ENCODE measurements at places on chromosomes 13 and 19.

DNA sequence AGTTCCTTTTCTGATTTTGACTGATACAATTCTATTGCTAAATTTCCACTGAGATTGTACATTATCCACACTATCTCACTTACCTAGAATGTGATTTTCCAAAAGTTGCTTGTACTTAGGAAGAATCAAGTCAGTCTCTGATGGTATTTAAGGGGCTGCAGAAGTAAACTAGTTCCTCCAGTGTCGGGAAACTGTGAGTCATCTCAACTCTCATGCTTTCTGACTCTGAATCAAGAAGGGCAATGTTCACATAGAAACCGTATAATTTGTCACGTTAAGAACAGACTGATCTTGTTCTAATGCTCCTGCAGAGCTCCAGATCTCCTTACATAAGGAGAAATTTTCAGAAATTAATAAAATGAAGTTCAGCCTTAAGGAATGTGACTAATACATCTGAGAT is 369.3 kb downstream of the KLF5 start:
- DNase-seq, result no peak

- DNase-seq, result no peak
Measured at GRCh38 chr13:106113796-106114195, 421.7 kb downstream of the EFNB2 start.

- no peak for DNase-seq
Measured at GRCh38 chr19:30069535-30070197, 127.6 kb downstream of the URI1 start.

- DNase-seq, result no peak
Measured at GRCh38 chr19:7152568-7152967, 83.1 kb downstream of the ZNF557 start.

DNA sequence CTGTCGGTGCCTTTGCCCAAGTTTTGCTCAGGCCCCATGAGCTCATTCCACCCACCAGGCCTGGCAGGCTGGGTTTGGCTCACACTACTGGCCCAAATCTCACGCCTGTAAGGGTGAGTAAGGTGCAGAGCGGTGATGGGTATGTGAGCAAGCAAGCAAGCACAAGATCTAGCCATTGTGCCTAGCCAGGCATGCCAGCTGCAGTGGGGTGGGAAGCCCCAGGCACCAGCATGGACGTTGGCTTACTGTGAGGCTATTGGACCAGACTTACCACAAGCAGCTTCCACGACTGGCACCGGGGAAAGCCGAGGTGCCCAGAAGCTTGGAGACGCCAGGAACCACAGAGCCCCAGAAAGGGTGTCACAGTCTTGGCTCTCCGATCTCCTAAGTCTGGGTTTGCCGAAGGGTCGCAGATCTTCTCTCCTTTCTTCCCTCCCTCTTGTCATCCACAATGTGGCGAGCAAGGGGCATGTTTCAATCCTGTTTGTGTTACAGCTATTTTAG is 2659.4 kb upstream of the PCDH20 start:
- DNase-seq, result no peak

DNA sequence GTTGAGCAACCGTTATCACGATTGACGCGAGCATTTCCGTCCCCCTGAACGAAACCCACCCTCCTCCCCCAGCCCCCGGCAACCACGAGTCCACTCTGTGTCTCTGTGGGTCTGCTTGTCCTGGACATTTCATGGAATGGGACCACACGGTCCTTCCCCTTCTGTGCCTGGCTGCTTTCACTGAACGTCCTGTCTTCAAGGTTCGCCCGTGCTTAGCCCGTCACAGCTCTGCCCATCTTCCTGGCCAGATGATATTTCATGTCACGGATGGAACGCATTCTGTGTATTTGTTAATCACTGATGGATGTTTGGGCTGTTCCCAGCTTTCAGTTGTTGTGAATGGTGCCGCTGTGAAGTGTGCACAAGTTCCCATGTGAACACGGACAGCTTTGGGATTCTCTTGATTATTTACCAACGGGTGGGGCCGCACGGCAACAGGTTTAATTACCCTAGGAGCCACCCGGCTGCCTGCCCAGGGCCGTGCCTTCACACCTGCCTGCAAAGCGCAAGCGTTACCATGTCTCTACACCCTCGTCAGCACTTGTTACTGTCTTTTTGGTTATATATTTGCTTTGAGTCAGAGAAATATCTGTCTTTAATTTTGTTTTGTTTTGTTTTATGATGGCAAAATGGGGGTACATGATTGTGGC is 42.5 kb downstream of the RASA3 start:
- no peak for DNase-seq

DNA sequence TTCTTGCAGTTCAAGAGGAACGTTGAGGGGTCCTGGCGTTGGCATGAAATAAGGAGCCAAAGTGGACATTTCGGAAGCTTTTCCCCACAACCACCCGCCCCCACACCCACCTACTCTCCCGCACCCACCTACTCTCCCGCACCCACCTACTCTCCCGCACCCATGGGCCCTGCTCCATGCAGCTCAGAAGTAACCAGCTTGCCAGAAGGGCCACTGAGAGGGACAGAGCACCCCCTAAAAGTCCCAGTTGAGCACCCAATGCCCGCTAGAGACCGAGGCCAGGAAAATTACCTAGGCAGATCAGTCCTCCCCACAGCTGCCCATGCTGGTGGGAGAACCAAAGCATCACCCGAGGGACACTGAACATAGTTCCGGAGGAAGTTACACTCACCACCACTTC is 11.8 kb downstream of the VSTM2B start:
- DNase-seq, result no peak

- DNase-seq, result no peak
Measured at GRCh38 chr13:31951215-31951678, 80.3 kb upstream of the FRY start.

DNA sequence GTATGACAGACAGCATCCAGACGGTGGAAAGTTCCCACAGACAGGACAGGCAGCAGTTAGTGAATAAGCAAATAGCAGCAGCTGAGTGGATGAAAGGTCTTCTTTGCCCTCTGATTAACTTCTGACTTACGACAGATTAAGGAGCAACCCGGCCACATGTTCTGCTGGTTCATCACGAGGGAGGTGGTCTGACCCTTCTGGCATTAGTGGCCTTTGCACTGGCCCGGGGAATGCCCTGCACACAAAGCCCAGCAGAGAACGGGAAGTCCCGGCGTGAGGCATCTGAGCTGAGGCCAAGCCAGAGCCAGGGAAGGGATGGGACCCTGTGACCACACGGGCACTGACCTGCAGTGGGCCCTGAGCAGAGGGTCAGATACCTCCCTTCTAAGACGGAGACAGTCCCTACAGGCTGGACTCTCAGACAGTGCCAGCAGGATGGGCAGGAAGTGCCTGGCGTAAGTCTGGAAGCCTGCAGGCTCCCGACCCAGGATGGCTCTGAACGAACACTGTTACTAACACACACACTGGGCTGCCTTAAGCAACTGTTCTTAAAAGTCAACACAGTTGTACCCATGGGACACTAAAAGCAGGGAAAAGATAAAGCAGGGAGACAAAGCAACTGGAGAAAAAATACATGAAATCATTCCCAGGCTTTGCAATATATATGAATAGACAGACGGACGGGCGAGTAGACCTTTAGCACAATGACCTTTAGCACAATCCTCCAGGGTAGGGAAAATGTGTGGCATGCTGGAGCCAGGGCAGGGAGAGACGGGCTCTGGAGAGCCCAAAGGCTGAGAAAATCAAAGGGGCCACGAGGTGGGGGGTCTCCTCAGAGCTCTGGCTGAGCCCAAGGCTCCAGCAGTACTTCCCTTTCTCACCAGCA is 6.3 kb downstream of the C19orf12 start:
- DNase-seq, result no peak

- no peak for DNase-seq
Measured at GRCh38 chr13:44932850-44933251, 56.4 kb downstream of the NUFIP1 start.

DNA sequence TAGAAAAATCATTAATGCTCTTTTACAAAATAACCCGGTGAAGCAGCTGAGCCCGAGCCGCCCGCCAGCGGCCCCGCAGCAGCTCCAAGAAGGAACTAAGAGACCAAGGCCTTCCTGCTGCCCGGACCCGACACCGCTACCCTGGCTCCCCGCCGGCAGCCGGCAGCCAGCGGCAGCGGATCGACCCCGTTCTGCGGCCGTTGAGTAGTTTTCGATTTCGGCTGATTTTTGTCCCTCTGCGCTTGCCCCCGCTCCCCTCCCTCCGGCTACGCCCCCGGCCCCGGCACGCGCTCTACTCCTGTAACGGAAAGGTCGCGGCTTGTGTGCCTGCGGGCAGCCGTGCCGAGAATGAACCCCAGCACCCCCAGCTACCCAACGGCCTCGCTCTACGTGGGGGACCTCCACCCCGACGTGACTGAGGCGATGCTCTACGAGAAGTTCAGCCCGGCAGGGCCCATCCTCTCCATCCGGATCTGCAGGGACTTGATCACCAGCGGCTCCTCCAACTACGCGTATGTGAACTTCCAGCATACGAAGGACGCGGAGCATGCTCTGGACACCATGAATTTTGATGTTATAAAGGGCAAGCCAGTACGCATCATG is at the start of gene PABPC3:
Gene PABPC3 (plus strand): TSS at position 286 of the 603 bp plus-strand sequence. CDS start 63 bp downstream, at position 349.
- DNase-seq, result no peak

DNA sequence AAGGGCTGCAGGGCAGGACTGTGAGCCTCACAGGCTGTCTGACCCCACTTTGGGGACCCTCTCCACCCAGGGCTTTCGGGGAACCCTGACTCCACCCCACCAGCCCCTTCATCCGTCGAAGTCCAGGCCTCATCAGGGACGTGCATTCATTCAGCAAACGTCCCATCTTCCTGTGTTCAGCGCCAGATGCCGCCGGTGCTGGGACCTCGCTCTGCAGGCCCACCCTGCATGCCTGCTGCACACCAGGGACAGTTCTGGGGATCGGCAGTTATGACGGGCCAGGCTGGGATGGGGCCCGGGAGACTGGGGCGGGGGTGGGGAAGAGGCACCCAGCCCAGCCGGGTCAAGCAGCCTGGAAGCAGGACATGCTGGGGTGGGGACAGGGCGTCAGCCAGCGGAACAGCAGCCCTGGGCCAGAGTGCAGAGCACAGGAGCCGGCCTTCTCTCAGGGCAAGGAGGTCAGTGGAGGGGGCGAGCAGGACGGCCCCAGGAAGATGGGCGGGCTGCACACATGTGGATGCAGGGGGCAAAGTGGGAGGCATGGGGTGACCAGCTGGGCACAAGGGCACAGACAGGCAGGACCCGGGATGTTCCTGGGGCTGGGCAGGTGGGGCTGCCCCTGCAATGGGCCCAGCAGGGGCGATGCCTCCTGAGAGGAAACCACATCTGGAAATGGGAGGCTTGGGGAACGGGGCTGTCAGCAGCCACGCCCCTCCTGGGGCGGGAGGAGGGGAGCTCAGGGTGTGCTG is 5.1 kb downstream of the GAMT start:
- DNase-seq, result no peak

GRCh38 chr13:75405976-75406703 is 75.8 kb downstream of the TBC1D4 start:
- no peak for DNase-seq

DNA sequence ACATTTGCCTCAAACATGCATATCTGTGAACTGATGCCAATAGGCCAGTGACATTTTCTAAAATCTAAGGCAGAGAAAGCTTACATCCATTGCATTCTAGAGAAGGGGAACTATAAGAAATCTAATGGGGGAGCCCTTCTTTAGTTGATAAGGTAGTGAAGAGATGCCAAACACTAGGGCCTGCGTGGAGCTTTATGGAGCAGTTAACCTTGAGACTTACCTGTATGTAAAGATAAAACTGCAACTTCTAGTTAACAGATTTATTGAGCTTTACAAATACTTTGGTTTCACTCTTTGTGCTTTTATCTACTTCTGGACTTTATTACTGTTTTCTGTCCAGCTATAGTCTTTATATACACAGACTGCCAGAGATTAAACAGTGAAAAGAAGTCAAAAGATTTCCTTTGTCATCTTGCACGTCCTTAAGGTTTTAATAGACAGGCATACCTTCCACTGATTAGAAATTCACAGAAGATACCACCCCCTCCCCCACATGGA is 457.6 kb downstream of the KLF12 start:
- no peak for DNase-seq

GRCh38 chr19:11375143-11375948 is 880 bp downstream of the SWSAP1 start:
- DNase-seq, result peak; percentile 61

GRCh38 chr13:23159205-23159759 is 21.5 kb upstream of the SGCG start:
- no peak for DNase-seq

DNA sequence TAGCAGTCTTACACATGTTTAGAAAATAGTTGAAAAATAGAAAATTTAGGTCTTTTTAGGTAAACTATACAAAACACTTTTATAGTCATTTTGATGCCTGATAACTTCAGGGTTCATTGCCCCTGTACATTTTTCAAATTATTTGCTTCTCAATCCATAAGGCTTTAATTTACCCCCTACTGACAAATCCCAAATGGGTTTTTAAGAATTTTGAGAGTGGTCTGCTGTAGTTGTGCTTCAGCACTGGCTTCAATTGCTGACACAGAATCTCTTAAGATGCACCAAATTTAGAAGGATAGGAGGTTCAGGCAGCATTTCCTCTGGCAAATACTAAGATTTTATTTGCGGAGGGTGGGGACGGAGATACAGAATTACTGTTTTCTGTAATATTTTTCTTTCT is 89.4 kb downstream of the PCCA start:
- no peak for DNase-seq

- DNase-seq, result no peak
Measured at GRCh38 chr13:64371045-64371444, 2859.1 kb downstream of the PCDH9 start.

DNA sequence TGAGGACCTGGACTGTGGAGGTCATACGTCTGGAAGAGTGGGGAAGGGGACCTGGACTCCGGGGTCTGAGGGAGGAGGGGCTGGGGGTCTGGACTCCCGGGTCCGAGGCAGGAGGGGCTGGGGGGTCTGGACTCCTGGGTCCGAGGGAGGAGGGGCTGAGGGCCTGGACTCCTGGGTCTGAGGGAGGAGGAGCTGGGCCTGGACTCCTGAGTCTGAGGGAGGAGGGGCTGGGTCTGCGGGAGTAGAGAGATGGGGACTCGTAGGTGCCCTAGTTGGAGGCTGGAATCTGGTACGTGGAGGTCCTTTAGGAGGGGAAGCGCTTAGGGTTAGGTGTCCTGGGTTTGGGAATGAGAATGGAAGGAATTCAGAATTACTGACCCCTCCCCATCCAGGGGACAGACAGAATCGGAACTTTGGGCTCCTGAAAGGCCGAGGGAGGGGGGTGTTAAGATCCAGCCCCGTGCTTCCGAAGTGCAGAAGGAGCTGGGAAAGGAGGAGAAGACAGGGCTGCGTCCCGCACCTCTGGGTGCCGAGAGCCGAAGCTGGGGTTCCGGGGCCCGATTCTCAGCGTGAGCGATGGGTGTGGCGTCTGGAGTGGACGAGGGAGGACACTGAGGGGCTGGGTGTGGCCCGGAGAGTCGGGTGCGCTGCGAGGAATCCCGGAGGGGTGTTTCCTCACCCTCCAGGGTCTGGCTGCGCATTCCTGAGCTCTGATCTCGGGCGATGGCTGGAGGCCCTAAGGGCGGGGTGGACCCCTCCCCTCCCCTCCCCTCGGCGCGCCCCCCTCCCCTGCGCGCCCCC is 608 bp downstream of the MYADM start:
- DNase-seq, result no peak

GRCh38 chr19:1655131-1655981 is 2.9 kb upstream of the TCF3 start:
- no peak for DNase-seq

GRCh38 chr13:101917475-101917810 is 465.0 kb downstream of the ITGBL1 start:
- DNase-seq, result no peak

All from T-helper 17 cell (primary cell).